Frontal cortex (tissue), 4 donors: ENCODE measurements at places on chromosomes 11 and 22.

GRCh38 chr11:44463751-44464150 is 101.7 kb upstream of the CD82 start:
- no peak for DNase-seq

DNA sequence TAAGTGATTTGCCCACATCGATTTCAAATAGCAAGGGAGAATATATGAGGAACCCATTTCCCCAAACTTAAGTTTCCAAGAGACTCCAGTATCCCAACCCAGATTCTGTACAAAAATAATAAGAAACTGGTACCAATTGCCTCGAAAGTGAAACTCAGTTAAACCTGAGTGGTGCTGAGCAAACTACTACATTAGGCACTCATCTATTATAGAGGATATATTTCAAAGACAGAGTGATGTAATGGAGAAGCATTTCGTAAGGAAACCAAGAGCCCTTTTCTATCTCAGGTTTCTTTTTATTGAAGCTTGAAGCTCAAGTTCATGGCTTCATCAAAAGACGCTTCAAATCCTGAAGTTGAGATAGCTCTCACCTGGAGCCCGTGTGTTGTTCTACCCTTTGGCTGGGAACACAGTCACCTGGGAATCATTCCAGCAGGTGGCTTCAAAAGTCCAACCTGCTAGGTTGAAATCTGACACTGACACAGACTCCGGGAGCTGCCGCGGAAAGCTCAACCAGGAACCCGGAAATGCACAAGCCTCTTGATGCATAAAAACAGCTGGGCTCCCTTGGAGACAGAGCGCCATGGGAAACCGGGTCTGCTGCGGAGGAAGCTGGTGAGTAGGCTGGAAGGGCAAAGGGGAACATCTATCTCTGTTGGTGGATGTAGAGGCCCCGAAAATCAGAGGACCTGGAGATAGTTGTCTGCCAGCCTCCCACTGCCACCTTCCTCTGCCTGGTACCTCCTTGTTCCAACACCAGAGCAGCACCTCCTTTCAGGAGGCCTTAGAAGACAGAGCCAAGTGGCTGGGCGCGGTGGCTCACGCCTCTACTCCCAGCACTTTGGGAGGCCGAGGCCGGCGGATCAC is at the start of gene C11orf52:
TSS of gene C11orf52 (plus strand) at position 524 of the 867 bp plus-strand sequence. CDS start at position 584, 60 bp downstream.
- DNase-seq = no peak

GRCh38 chr11:108154591-108154990 is 33.2 kb downstream of the ACAT1 start:
- DNase-seq = no peak

DNA sequence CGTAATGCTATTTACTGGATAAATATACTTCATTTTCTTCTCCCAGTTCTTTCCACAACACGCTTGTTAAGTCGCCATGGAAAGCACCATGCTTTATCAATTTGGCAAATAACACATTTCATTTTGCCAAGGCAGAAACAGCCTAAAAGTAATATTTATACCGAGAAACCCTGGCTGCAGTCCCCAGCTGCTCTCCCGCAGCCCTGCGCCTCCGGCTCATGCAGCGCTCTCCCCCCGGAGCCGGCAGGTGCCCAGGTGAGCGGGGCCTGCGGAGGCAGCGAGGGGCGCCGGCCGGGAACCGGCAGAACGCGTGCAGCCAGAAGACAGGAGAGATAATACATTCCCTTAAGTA is 681 bp upstream of the ARHGEF12 start:
- DNase-seq = no peak

GRCh38 chr11:111479666-111480065 is 32.5 kb downstream of the BTG4 start:
- no peak for DNase-seq

GRCh38 chr11:96199563-96200025 is 143.4 kb downstream of the MAML2 start:
- no peak for DNase-seq
